CD4-positive, alpha-beta T cell (primary cell): ENCODE measurements at places on chromosomes 12 and 14. TPM values are rescaled to one million over a fixed set of nuclear protein-coding genes. Genes with fewer than 3 reads are reported as not detected.

DNA sequence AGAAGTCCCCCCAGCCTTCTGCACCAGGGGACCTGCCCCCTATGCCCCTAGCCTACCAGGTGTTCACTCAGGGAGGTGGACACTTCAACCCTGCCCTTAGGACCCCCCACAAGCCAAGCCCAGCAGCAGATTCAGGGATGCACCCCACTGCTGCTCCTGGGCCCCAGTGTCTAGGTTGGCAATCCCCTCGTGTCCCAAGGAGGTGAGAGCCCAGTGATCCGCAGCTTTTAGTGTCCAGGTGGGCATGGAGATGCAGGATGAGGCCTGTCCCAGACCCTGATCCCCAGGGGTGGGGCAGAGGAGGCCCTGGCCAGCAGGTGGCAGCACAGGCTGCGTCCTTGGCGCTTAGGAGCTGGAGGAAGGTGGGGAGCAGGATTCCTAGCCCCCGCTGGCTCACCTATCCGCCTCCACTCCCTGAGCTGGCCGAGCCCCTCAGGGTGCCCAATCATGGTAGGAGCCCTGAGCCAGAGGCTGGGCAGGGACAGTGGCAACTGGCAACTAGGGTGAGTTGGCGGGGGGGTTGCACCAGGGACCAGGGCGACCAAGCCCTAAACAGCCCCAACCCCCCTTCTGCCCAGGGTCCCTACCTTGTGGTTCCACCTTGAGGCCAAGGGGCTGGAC is 4.1 kb downstream of the CKB start:
- peak; percentile 56 for DNase-seq

DNA sequence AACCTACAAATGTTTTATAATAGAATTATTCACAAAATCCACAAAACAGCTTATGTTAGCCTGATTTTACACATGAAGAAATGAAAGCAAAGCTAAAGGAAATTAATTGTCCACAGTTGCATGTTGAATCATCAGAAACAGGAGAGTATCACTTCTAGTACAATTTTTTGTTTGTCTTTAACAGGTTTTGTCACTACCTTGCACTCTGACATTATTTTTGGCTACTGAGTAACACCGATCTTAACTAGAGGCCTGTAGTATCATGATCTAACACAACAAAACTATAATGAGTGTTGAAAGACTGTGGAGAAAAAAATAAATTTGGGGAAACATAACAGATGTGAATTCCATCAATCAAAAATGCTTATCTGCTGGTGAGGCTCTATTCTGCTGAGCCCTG is 60.1 kb downstream of the TAOK3 start:
- no peak for DNase-seq

GRCh38 chr12:124568431-124569374 is 1.3 kb upstream of the NCOR2 start:
- DNase-seq: no peak

GRCh38 chr12:71108355-71108754 is 49.4 kb downstream of the TSPAN8 start:
- DNase-seq: no peak

- no peak for DNase-seq
Measured at GRCh38 chr14:50801706-50802105, 29.3 kb downstream of the NIN start.

The NANOG gene
- total RNA-seq: not detected
